ENCODE measurements at places on chromosomes 6 and 20. TPM values are rescaled to one million over a fixed set of nuclear protein-coding genes. Genes with fewer than 3 reads are reported as not detected.

MAP3K5 gene
- polyA plus RNA-seq, result 2.5 TPM

- no peak for DNase-seq
Measured at GRCh38 chr6:11179088-11179418, 53.4 kb downstream of the NEDD9 start.

DNA sequence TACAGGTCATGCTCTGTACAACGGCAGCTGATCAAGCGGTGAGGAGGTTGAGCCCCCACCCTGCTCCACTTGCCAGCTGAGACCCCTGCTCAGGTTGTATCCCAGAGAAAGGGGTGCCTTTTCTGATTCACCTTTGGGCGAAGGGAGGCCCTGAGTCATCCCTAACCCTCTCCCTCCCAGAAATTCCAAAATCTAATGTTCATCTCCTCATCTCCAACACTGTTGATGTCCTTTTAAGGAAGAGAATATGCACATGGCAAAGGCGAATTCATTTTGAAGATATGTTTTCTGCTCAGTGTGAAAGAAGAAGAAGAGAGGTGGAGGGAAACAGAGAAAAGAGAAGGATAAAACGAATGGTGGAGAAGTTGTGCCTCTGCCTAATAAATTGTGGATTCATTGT is 120.5 kb downstream of the SCML4 start:
- DNase-seq, result no peak

GRCh38 chr6:2165286-2165685 is 80.1 kb downstream of the GMDS start:
- no peak for DNase-seq

CBLN4 gene
- not detected for polyA plus RNA-seq

DDX43 gene
- 0.34 TPM for polyA plus RNA-seq

RCAN2 gene
- 7.4 TPM for polyA plus RNA-seq

DNA sequence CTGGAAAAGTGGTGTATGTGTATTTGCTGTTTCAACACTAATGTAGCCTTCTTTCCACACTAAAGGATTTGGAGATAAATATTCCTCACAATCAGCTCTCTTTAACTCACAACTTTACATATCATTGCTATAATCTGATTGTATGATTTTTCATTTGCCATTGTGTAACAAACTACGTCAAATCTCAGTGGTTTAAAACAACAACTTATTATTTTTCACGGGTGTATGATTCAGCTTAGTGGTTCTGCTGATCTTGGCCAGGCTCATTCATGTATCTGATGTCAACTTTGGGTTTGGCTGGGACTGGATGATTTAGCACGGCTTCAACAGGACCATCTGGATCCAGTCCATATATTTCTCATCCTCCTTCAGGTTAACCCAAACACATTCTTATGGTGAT is 55.4 kb upstream of the TMX4 start:
- no peak for DNase-seq

CST4 gene
- polyA plus RNA-seq, result not detected

- no peak for DNase-seq
Measured at GRCh38 chr20:57212534-57213276, 53.7 kb downstream of the BMP7 start.

DNA sequence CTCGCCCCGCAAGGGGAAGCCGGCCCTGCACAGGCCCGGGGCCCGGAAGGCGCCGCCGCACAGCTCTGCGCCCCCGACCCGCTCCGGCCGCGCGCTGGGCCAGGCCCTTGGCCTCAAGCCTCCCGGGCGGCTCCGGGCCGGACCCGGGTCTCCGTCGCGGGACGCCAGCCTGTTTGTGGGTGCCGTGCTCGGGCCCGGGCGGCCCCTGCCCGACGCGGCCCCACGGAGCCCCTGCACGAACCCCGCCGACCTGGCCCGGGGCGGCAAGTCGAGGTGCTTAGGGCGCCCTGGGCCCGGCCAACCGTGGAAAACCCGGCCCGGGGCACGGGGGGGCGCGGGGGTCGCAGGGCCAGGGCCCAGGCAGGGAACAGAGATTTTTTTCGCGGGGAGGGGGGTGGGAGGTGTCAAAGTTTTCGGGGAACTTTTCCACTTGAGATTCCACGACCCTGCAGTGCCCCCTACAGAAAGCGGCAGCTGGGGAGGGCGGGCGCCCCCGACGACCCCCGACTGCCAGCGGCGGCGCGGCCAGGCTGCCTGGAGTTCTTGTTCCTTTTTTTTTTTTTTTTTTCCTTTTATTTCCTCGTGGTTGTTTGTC is 805 bp upstream of the STX16 start:
- no peak for DNase-seq

DNA sequence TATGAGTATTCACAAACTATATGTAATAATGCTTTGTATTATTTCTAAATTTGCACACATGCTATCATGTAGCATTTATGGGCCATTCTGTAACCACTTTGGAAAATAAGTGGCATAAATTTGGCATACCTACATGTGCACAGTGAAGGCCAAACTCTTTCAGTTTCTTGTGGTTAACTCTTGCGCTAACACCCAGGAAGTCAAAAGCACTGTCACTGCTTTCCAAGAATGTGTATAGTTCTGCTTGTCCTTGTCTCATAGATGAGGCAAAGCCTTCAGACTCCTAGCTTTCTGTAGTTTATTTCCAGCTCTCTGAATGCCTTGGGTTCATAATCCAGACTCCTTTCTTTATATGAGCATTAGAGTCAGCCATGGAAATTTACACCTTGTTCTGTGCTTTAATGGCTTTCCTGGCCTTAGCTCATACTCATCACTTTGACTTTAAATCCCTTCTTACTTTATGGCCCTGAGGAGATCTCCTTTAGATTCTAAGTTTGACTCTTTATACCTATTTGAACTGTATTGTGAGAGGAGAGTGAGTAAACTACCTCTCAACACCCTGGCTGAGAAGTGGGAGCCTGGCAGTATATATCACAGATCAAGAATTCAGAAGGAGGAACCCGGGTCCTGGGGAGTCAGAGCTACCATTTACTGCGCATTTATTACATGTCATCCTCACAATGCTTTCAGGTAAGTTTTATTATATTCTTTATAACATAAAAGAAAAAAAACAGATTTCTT is 949 bp upstream of the SLC17A3 start:
- no peak for DNase-seq

DNA sequence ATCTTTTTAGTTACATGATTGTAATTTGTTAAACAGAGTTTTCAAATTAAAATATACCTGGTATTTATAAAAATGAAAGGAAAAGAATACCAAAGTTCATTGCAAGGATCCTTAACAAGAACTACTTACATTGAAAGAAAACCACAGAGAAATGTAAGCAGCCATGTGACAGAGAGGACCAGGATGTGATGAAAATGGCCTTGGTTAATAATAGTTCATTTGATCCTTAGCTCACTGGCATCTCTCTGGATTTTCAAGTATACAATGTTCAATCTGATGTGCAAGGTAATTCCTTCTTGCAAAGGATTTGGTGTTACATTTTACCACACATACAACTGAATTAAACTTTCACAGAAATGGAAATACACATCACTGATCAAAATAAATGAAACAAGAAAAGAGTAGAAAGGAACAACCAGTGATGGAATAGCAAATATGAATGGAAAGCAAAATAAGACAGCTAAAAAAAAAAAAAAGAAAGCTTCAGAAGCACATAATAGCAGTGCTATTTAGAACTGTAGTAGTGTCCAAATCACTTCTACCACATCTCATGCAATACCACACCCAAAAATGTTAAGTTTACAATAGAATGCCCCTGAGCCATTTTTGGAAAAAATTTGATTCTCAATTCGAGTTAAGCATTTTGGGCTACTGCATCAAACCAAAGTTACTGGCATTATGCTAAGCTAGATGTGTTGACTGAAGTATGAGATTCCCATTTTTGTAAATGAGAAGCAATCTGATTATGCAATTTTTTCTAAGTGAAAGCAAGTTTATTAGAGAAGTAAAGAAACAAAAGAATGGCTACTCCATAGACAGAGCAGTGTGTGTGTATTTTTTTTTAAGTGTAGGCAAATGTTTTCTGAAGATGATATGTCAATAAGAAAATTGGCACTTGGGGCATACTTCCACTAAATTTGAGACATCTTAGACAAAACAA is 22.6 kb upstream of the HLA-A start:
- DNase-seq, result no peak

DNA sequence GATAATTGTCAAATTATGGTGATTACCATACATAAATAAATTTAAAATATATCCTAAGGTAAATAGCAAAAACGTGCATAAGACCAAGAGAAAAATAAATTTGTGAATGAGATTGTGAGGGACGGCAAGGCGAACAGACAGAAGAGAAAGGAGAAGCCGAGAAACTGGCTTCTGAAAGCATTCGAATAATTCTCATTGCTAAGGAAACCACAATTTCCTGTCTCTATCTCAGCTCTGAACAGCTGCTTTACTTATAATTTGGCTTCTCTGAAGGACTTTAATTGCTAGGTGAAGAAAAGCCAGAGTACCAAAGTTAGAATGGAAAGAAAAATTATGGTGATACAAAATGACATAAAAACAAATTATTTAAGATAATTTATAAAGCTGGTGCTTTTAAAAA is 79.0 kb upstream of the RGS17 start:
- no peak for DNase-seq

- DNase-seq, result no peak
Measured at GRCh38 chr20:33305589-33306057, 22.6 kb downstream of the BPIFB1 start.

DNA sequence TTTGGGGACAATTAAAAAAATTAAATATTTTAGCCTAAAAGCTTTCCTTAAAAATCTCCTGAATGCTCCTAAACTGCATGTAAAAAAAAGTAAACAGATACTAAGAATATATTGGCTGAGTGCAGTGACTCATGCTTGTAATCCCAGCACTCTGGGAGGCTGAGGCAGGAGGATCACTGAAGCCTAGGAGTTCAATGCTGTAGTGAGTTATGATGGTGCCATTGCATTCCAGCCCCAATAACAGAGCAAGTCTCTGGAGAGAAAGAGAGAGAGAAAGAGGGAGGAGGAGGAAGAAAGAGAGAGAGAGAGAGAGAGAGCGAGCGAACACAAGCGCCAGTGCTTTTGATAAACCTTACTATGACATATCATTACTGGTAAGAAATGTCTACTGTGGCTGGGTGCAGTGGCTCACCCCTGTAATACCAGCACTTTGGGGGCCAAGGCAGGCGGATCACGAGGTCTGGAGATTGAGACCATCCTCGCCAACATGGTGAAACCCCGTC is 58.8 kb downstream of the FKBP5 start:
- no peak for DNase-seq

DNA sequence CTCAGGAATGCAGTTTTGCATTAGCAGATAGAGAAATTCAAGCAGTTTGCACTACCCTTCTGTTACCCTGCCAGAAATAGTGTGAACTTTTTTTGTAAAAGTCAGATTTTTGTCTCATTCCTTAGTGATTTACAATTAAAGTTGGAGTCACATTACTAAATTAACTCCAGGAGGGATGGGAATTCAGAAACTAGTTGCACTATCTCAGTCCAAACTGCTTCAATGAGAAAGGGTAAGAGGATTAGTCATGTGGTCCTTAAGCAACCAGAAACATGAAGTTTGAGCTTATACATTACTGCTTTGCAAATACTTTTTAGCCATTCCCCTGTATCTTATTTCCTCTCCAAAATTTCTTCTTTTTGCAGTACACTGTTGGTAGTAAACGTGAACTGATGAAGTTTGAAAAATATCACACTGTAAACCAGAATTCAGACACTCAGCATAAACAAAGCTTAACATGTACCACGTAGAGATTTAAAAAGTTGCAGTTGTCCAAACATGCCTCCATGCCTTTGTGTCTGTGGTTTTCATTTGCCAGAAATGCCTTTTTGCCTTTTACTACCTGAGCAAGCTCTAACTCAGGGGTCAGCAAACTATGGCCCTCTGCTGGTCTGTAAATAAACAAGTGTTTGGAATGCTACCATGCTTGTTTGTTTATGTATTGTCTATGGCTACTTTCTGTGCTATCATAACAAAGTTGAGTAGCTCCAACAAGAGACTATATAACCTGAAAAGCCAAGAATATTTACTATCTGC is 49.7 kb downstream of the TP53INP2 start:
- no peak for DNase-seq

GRCh38 chr6:30600451-30600961 is 16.5 kb downstream of the PPP1R10 start:
- DNase-seq, result no peak

DNA sequence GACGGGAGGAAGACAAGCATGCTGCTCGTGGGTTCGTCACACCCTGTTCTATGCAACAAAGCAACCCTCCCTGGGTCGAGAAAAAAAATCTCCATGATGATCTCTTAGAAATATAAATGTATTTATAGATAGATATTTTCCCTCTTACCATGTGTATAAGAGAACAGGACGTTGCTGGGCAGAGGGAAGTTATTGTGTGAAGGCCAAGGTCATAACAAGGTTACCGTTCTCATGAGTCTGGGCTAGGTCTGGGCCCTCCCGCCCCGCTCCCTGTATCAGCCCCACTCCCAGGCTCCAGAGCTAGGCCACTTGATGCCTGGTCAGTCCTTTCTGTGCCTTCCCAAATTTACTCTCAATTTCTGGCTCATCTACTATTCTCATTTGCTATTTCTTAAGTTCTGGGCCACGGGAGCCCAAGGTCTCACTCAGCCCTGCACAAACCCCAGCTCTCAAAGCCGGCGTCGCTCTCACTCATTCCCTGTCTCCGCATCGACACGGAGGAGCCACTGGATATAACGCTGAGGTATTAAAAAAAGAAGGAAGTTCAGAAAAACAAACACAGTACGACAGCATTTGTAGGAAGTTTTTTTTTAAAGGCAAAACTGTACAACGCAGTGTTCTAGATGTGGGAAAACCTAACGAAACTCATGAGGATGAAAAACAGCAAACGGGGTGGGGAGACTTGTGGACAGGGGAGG is 96.8 kb downstream of the PSMG4 start:
- DNase-seq, result no peak
